ENCODE measurements at places on chromosomes 1 and 21.
A peak's percentile ranks its signal among the peaks of the same experiment; 100 is the strongest.

- DNase-seq: no peak
Measured at GRCh38 chr1:224287714-224288113, 42.3 kb downstream of the NVL start.

DNA sequence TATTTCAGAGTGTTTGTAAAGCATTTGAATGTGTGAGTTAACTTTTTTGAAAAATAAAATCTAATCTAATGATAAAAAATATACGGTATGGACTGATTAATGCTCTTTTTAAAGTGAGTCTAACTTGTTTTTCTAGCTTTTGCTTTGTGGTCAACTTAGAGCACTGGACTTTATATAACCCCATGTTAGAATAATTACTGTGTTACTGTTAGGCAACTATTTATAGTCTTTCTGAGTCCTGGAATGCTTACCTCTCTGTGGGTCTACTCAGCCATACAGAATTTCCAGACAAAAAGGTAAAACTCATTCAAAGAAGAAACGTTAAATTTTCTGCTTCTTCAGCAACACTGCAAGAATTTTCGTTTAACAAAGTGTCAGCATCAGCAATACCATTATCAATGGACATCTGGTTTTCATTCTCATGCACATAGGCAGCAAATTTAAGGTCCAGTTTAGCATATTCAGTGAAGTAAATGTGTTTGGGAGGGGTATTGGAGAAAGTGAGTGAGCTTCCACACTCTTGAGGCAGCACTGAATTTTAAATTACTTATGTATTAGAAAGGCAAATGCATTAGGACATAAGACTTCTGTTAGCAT lies 664.7 kb upstream of the NEGR1 start:
- no peak for DNase-seq

DNA sequence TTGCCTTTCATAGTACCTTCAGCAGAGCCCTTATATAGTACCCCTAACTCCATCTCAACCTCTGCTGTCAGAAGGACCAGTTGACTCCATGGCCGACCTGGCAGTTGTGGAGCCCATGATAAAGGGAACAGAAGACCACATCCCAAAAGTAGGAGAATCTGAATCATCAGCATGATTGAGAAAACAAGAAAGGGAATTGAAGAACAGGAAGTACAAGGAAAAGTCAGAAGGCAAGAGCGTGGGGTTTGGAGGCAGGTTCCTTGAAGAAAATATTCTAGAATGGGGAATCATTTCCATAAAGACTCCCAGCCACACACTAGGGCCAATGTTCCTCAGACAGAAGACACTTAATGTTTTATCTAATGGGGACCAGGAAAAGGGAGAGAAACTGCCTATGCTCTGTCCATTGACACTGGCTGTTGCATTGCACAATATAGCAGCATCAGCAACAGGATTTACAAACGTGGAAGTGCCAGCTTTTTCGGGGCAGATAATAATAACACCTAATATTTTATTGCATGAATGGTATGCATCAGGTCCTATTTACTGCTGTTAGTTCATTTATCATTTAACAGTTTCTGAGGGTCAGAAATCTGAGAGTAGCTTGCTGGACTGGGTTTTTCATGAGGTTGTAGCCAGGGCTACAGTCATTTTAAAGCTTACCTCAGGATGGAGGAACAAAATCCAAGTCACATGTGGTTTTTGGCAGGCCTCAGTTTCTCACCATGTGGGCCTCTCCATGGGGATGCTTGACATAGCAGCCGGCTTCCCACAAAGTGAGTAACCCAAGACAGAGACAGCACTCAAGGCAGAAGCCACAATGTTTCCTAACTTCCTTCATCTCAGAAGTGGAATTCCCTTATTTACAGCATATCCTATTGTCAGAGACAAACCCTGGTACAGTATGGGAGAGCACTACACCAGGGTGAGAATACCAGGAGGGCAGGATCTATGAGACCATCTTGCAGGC lies 483.4 kb downstream of the PLPP3 start:
- DNase-seq: no peak

DNA sequence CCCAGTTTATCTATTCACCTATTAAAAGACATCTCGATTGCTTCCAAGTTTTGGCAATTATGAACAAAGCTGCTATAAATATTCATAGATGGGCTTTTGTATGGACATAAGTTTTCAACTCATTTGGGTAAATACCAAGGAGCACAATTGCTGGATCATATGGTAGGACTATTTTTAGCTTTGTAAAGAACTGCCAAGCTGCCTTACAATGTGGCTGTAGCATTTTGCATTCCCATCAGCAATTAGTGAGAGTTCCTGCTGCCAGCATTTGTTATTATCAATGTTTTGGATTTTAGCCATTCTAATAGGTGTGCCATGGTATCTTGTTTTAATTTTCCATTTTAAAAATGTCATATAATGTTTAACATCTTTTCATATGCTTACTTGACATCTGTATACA lies 475.6 kb upstream of the NCAM2 start:
- no peak for DNase-seq

DNA sequence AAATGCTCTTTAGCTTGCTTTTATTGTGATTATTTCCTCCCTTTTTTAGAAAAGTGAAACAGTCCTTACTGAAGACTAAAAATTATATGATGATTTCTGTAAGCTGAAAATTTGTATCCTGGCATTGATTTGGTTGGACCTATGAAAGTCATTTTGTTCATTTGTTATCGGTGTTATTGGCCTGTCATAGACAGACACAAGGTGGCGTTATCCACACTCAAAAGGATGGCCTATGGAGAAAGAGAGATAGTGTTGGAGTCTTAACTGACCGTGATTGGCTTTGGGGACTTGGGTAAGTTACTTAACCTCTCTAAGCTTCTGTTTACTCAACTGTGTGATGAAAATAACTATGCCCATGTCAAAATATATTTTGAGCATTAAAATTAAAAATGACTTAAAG lies 203.6 kb upstream of the CHODL start:
- peak; percentile 39 for DNase-seq

GRCh38 chr1:8348777-8349472 lies 31.0 kb downstream of the SLC45A1 start:
- no peak for DNase-seq

- no peak for DNase-seq
Measured at GRCh38 chr1:11138952-11139351, 39.3 kb upstream of the EXOSC10 start.

DNA sequence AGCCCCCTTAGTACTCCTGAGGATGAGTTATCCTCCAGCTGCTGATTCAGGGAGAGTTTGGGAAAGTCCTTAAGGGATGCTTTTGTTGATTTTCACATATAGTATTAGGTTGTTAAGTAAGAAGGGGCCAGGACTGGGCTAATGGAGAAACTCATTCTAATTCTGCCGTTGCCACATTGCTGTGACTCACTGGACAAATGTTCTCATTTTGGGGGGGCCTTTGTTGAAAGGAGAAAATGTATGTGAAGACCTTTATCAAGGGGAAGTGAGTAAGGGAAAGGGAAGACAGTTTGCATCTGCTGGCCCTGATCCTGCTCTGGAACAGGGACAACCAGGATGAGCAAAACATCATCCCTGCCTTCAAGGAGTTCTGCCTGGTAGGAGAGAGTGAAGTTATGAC lies 123.2 kb upstream of the FGGY start:
- DNase-seq: no peak

- no peak for DNase-seq
Measured at GRCh38 chr1:98325646-98326440, 335.7 kb upstream of the SNX7 start.

Measured in NCI-H1417 treated with DMSO at 0.1 percent for 48 hours (cell line).